Suppressor macrophage (primary cell): ENCODE measurements at places on chromosomes 11 and 22.

DNA sequence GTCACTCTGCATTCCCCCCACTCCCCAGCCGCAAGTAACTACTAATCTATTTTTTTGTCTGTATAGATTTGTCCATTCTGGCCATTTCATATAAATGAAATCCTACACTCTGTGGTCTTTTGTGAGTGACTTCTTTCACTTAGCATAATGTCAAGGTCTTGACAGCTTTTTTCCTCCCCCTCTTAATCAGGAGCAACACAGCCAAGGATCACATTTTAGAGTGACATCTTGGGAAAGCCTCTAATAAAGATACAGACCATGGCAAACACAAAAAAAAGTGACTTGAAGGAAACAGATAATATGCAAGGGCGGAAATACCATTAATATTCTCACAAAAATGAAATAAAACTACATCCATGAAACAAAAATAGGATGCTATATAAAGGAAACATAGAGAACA is 43.9 kb downstream of the RAB30 start:
- DNase-seq, result no peak

DNA sequence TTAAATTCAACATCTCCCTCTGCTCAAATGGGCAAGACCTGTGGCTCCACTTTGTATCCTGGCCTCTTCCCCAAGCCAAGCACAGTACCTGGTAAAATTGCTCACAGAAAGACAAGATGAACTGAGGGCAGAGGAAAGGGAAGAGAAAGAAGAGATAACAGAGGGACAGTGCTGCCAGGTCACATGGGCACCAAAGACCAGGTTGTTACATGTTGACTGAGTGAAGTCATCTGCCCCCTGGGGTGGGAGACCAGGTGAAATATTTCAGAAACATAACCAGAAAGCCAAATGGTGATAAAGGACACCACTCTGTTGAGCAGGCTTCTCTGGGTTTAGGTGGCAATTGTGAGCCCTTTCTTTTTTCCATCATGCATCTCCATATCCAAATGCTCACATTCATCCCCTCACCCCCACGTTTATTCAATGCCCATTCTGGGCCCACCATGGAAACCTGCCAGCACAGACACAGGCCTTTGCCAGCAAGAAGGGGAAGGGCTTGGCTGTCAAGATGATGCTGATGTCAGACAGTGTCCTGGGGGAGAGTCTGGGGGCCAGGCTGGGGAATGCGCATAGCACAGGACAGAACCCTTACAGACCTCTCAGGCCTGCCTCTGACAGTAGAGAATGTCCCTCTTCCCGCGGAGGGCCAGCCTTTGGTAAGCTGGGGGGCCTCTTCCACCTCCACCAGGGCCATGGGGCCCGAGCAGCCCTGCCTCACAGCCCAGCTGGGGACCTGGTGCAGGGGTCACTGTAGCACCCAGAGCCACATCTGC is 51.6 kb downstream of the DGCR2 start:
- no peak for DNase-seq

- no peak for DNase-seq
Observed at GRCh38 chr11:113072237-113072858, 111.1 kb downstream of the NCAM1 start.

DNA sequence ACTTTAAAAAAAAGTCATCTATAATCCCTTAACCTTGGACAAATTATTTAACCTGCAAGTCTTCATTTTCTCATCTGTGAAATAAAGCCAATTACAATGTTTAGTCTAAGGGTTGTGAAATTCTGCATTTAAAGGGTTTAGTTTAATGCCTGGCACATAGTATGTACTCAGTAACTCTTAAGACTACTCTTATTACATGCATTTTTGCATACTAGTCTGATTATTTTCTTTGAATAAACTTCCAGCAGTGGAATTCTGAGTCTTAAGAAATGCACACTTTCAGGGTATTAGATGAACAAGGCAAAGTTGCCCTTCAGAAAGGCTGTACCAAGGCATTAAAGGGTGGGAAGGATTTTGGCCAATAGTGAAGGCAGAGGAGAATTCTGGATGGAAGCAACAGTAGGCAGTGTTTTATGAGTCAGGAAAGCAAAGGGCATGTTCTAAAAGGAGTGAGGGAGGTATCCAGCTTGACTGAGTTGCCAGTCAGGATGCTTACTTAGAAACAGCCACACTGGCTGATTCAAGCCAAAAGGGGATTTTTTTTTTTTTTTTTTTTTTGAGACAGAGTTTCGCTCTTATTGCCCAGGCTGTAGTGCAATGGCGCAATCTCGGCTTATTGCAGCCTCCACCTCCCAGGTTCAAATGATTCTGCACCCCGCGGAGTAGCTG is 50.5 kb downstream of the SWAP70 start:
- no peak for DNase-seq

- peak; percentile 23 for DNase-seq
Observed at GRCh38 chr11:2149864-2150847, 10.9 kb downstream of the INS start.

DNA sequence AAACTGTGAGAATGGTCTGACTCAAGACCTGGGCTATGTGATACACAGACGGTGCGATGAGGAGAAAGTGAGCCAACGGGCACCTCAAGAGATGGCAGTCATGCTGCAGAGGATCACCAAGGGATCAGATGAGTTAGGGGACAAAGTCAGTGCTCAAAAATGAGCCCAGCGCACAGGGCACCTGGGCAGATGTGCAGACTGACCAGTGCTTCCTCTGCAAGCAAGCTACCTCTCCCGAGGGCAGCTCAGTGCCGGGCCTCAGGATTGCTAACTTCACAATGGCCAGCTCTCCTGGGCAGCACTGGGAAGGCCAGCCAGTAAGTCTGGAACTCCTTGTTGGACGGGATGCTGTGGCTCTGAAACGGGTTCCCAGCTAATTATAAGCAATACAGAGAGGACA is 15.3 kb downstream of the HDHD5 start:
- DNase-seq, result no peak

GRCh38 chr11:116636341-116636929 is 136.4 kb downstream of the BUD13 start:
- no peak for DNase-seq

GRCh38 chr11:104668797-104669463 is 229.3 kb downstream of the CASP12 start:
- no peak for DNase-seq
